ENCODE measurements at places on chromosomes 5 and 9.
A peak's percentile ranks its signal among the peaks of the same experiment; 100 is the strongest.

- DNase-seq: no peak
Measured at GRCh38 chr5:172765766-172766286, 5.2 kb downstream of the DUSP1 start.

GRCh38 chr5:141867651-141868050 is 10.6 kb downstream of the PCDH1 start:
- no peak for DNase-seq

DNA sequence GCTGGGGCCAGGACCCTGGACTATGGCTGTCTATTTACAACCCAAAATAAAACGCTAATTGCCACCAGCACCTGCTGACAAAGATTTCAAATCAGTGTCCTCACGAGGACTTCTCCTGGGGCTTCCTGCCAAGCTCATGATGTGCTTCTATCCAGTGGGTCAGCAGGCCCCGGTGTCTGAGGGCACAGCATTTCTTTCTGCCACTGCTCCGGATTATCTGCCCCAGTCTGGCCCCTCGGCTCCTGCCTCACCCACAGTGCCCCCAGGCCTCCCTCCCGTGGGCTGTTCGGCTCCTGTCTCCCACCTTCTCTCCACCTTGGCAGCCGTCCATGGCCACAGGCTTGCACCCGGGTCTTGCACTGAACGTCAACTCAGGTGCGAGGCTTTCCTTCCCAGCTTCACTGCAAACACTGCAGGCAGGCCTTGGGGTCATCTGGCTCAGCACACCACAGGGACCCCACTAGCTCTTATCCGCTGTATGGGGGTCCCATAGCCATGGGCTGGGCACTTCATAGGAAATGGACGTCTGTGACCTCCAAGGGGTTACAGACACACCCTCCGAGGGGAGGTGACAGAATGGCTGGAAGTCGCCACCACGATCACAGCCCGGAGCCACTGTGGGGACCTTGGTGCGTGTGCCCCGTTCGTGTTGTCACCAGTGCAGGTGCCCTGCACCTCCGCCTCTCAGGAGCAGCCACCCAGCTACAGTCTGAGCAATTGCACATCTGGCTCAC is 43.8 kb upstream of the FCN1 start:
- no peak for DNase-seq

DNA sequence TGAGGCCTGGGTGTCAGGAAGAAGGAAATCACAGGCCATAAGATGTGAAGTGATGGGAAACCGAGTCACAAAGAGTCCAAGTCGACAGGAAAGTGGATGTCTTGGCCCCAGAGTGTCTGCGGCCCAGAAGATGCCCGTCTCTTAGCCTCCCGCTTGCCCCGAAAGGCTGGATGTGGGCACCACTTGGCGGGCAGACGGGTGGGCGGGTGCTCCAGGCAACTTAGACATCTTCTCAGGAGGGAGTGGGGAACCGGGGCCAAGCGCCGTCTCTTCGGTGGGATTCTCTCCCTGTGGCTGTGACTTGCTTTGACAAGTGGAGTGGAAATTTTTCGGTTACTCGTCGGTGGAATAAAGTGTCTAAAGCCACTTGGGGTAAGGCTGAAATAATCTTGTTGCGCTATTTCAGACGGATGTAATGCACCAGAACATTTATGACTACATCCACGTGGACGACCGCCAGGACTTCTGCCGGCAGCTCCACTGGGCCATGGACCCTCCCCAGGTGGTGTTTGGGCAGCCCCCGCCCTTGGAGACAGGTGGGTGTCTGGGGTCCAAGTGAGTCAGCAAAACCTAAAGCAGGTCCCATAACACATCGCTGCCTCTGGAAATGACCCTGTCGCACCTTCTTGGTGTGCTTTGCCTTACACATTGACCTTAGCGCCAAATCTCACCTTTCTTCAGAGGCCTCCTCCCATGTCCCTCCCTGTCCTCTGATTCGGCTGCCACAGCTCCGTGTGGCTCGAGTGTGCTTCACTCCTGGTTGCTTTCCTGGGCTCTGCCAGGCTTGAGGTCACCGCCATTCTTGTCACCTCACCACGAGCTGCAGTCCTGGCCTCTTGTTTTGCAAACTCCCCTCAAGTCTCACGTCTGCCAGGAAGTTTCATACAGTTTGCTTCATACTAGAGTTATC is 20.4 kb upstream of the EXOC3 start:
- no peak for DNase-seq

DNA sequence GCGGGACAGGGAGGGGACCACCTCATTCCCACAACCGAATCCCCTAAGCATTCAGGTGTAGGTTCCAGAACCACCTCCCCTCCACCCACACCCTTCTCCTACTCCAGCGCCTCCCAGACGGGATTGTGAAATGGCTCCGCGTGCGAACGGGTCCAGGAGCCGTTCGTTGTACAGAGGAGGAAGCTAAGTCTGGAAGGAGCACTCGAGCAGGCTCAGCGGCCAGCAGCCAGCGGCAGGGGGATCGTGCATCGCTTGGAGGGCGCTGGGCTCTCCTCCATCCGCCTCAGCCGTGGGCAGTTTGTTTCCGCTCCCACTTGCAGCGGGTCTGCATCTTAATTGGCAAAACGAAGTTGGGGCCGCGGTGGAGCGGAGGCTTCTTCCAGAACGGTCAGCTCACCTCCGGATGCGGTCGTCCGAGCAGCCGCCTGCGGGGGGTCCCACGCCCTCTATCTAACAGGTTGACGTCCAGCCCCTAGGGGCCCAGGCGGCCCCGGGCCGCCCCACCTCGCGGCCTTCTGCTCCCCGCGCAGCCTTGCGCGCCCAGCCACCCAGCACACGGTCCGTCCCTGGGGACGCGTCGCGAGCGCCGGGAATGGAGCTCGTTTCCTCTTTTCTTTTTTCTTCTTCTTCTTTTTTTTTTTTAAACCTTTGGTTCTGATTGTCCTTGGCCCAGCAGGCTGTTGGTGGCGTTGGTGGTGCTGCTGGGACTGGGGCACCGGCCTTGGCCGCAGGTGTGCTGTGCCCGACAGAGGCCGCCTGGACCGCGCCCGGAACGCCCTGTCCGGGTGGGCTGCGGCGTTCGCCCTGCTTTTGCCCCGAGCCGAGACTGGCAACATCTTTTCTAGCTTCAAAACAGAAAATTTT is 3.9 kb upstream of the BARX1 start:
- peak; percentile 70 for DNase-seq

DNA sequence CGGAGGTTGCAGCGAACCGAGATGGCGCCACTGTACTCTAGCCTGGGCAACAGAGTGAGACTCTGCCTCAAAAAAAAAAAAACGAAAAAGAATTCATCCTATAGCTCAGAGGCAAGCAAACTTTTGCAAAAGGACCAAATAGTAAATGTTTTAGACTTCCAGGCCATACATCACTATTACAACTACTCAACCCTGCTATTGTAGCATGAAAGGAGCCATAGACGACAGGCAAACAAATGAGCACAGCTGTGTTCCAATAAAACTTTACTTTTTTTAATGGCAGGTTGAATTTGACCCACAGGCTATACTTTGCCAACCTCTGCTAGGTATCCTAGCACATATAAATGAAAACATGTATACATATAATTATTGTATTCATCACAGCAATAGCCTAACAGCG is 58.9 kb upstream of the SLC30A5 start:
- DNase-seq: no peak

DNA sequence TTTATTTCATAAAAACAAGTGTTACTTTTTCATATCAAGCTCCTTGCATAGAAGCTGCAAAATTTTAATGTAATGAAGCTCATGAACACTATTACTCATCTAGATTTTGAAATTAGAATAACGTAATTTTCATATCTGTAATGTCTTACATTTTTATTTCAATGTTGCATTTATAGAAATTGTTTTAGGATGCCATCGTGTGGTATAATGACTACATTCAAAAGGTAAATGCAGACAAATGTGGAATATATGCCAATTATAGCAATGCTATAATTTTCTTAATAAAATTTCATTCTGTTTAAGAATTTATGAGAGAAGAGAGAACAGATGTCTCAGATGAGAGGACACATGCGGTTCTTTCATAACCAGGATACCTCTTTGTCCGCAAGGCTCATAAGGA is 230.2 kb downstream of the TMEM232 start:
- DNase-seq: no peak

DNA sequence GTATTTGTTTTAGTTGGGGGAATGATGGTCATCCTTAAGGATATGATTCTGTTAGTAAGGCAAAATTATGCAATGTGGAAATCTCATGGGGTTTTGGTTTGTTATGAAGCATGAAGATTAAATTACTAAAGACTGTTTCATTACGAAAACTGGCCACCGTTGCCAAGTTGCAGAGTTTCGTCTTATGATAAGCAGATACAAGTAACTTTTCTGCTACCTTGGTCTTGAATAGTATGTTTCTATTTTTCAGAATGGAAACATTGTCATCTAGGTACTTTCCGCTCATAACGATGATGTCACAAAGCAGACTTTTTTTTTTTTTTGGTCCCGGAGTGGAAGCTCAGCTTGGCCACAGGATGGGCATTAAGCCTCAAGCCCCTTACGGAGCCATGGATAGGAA is 4.2 kb downstream of the CCNI2 start:
- no peak for DNase-seq

Data from HL-60 (cell line).